ENCODE measurements at places on chromosomes 16 and 17. TPM values are rescaled to one million over a fixed set of nuclear protein-coding genes. Genes with fewer than 3 reads are reported as not detected.

The PPL gene
- not detected for total RNA-seq

The KRTAP1-5 gene
- not detected for total RNA-seq

The MYH13 gene
- total RNA-seq: not detected

The RND2 gene
- 0.07 TPM for total RNA-seq

The KPNB1 gene
- 736 TPM for total RNA-seq

The SLC6A2 gene
- not detected for total RNA-seq

The ASGR1 gene
- total RNA-seq: 1.9 TPM

The EFCAB13 gene
- total RNA-seq: 1.1 TPM

The CDK5R1 gene
- total RNA-seq: 8.2 TPM

The TNFRSF17 gene
- not detected for total RNA-seq

The NHLRC4 gene
- total RNA-seq: 1.1 TPM

The PRR11 gene
- 29.7 TPM for total RNA-seq

The PYY gene
- total RNA-seq: not detected

The SDR42E2 gene
- not detected for total RNA-seq

The MAPT gene
- total RNA-seq: 0.37 TPM

The TP53TG3F gene
- not detected for total RNA-seq

The CCL16 gene
- total RNA-seq: not detected

The LYZL6 gene
- total RNA-seq: not detected

The TM4SF5 gene
- not detected for total RNA-seq

The ARL17A gene
- 21.3 TPM for total RNA-seq

The SDF2 gene
- 46.2 TPM for total RNA-seq

The RGS9 gene
- total RNA-seq: 3.1 TPM

The WFDC1 gene
- total RNA-seq: not detected

The PRM2 gene
- total RNA-seq: not detected

The VWA3A gene
- 0.19 TPM for total RNA-seq

The CCDC182 gene
- total RNA-seq: not detected

The ABCC12 gene
- total RNA-seq: not detected

The SLC35G6 gene
- total RNA-seq: not detected

The KRTAP16-1 gene
- not detected for total RNA-seq

The PRR15L gene
- not detected for total RNA-seq

The KCNAB3 gene
- 9.7 TPM for total RNA-seq

The ADAD2 gene
- not detected for total RNA-seq

The BCL6B gene
- total RNA-seq: 0.91 TPM

The NACA2 gene
- total RNA-seq: not detected

The KREMEN2 gene
- total RNA-seq: 0.28 TPM

The ADAP2 gene
- total RNA-seq: 0.86 TPM

The ANKS4B gene
- not detected for total RNA-seq

The ZNF19 gene
- 2.1 TPM for total RNA-seq

The NPIPB6 gene
- 3.0 TPM for total RNA-seq

The FBXW10B gene
- 0.35 TPM for total RNA-seq

The SRCIN1 gene
- 0.26 TPM for total RNA-seq

The MRM1 gene
- total RNA-seq: 25.1 TPM

The TCAP gene
- 0.83 TPM for total RNA-seq

The TSEN54 gene
- 61.7 TPM for total RNA-seq

The SOX8 gene
- total RNA-seq: 0.92 TPM

The GGA2 gene
- total RNA-seq: 109 TPM

The NT5M gene
- 8.1 TPM for total RNA-seq

The MGAT5B gene
- total RNA-seq: 0.21 TPM

The CLEC16A gene
- 36.2 TPM for total RNA-seq

The SCARF1 gene
- total RNA-seq: 9.5 TPM

The SLC13A2 gene
- not detected for total RNA-seq

The ABCC11 gene
- total RNA-seq: not detected

All from activated CD4-positive, alpha-beta T cell treated with anti-CD3 and anti-CD28 coated beads, Interleukin-2, amount 10 ng/mL, durations not matched to agents 24 days and 14 days (primary cell).